ENCODE measurements at places on chromosomes 3 and 15.

- DNase-seq, result no peak
Measured at GRCh38 chr15:79463043-79463780, 31.1 kb downstream of the MINAR1 start.

- no peak for DNase-seq
Measured at GRCh38 chr3:142912402-142913172, 23.7 kb upstream of the PCOLCE2 start.

DNA sequence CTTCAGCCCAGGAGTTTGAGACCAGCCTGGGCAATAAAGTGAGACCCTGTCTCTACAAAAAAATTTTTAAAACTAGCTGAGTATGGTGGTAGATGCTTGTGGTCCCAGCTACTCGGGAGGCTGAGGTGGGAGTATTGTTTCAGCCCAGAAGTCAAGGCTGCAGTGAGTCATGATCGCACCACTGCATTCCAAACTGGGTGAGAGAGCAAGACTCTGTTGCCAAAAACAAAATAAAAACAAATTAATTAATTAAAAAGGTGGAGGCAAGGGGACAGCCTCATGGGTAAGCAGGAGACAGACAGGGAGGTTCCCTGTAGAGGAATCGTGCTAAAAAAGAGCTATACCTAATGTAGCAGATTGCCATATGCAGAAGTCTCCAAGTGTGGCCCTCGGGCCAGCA, 12.6 kb downstream of the HAPLN3 start:
- no peak for DNase-seq

- no peak for DNase-seq
Measured at GRCh38 chr3:24493746-24494617, 668 bp downstream of the THRB start.

DNA sequence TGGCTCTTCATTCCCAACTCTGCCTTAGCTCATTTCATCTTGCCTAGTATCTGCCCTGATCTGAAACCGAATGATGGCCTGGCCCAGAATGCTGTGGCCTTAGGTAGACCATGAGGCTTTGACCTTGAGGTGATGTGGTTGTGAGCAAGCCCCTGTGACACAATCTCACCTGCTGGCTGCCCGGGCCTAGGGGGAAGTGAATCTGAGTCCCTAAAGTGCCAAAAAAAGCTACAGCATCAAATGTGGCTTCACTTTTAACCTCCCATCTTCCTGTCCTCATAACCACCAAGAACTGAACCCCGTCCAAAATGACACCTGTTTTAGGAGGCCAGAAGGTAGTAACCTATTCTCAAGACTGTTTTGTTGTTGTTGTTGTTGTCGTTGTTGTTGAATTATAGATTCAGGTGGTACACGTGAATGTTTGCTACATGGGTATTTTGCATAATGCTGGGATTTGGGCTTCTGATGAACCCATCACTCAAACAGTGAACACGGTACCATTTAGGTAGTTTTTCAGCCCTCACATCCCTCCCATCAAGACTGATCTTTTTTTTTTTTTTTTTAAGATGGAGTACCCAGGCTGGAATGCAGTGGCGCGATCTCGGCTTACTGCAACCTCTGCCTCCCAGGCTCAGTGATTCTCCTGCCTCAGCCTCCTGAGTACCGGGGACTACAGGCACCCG, 54.6 kb downstream of the MCCC1 start:
- no peak for DNase-seq

GRCh38 chr3:23921052-23921511, 4.2 kb downstream of the RPL15 start:
- no peak for DNase-seq

GRCh38 chr3:124315215-124316033, 323.5 kb upstream of the ROPN1 start:
- DNase-seq, result no peak

DNA sequence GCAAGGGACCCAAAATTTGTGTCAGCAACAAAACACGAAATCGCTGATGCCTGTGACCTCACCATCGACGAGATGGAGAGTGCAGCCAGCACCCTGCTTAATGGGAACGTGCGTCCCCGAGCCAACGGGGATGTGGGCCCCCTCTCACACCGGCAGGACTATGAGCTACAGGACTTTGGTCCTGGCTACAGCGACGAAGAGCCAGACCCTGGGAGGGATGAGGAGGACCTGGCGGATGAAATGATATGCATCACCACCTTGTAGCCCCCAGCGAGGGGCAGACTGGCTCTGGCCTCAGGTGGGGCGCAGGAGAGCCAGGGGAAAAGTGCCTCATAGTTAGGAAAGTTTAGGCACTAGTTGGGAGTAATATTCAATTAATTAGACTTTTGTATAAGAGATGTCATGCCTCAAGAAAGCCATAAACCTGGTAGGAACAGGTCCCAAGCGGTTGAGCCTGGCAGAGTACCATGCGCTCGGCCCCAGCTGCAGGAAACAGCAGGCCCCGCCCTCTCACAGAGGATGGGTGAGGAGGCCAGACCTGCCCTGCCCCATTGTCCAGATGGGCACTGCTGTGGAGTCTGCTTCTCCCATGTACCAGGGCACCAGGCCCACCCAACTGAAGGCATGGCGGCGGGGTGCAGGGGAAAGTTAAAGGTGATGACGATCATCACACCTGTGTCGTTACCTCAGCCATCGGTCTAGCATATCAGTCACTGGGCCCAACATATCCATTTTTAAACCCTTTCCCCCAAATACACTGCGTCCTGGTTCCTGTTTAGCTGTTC, 34.9 kb downstream of the CHDH start:
- no peak for DNase-seq

DNA sequence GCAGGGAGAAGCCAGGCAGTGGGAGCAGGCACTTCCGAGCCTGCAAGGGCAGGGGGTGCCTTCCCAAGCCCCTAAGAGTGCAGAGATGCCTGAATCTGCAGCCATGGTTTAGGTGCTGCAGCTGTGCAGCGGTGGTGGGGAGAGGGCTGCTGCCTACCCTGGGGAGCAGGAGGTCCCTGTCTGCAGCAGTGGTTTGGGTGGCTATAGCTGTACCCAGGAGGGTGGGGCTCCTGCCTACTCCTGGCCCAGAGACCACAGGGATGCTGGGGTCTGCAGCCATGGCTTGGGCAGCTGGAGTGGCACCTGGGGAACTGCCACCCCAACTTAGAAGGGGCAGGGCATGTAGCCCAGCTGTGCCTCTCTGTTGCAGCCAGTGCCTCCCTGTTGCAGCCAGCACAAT, 488.1 kb upstream of the THBS1 start:
- no peak for DNase-seq

- DNase-seq, result no peak
Measured at GRCh38 chr3:195900436-195901355, 7.7 kb downstream of the TNK2 start.

DNA sequence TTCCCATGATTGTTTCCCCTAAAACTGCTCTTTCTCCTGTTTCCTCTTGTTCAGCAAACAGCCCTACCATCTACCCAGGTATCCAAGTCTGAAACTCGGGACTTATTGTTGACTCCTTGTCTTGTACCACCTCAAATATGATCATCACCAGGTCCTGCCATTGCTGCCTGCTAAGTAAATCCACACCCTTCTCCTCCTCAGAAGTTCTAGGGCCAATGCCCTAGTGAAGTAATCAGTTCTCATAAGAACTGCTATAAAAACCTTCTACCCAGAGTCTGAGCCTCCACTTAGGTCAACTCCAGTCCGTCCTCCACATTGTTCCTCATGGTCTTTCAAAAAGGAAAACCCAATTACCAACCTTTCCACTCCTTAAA, 77.0 kb upstream of the IL12A start:
- no peak for DNase-seq

GRCh38 chr3:193095366-193095765, 145.7 kb upstream of the PLAAT1 start:
- DNase-seq, result no peak

DNA sequence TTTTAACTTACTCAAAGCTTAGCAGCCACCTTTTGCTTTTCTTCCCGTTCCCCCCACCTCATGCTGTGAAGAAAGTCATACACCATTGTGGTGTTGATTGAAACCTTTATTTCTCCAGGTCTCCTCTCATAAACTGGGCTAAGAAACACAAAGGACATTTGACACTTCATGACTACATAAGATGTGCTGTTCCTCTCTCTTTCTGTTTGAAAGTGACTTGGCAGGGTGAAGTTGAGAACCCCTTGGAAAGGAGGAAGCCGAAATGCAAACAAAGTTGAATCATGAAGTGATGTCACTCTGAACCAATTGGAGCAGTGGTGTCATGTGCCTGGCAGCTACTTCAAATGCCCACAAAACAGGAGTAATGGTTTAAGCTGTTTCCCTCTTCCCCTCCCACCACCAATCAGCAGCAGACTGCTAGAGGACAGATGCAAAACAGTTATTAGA, 174.7 kb downstream of the IGF1R start:
- DNase-seq, result no peak

- no peak for DNase-seq
Measured at GRCh38 chr3:183455089-183455488, 26.7 kb upstream of the MCF2L2 start.

- DNase-seq, result no peak
Measured at GRCh38 chr3:115518100-115518852, 105.0 kb upstream of the GAP43 start.

DNA sequence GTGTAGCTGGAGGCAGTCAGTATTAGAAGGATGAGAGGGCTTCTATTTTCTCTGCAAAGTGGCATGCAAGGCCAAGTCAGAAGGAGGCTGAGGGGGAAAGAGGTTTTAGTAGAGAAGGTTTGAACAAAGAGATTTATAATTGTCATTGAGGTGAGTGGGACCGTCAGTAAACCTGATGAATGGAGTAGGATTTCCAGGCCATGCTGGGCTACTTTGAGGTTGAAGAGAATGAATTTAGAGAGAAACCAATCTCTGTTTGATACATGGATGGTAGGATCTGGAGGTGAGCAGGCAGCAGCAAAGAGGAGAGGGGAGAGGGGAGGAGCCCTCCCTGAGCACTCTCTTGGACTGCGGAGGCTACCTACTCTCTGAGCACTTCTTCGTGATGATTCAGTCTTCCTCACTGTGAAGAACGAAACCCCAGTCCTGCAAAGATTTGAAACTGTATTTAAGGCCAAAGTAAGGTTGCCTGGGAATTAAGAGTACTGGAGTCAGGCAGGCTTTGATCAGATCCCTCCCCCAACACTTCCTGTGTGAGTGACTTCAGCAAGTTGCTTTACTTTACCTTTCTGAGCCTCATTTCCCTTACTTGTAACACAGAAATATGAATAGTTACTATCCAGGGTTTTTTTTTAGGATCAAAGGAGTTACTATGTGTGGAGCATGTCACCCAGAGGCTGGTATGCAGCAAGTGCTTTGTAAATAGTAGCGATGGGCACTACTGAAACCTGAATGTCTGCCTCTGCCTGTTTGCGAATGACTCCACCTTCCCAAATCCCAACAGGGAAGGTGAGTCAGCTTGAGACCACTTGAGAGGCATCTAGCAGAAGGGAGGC, 75.8 kb downstream of the RPL39L start:
- DNase-seq, result no peak

DNA sequence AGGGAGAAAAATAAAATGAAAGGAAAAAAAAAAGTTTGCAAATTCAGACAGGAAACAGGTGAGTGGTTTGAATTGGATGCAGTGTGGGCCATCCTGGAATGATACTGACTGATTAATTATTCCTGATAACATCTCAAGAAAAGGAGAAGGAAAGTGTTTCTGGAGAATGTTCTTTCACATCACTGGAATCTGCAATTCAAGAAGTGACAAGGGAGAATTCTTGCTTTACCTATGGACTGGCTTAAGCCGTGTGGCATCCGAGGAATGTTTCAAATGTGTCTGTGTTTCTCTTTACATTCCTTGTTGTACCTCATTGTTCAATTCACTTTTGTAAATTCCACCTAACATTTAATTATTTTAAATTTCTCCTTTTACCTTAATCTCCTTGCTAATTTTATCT, 465.0 kb downstream of the EPHB1 start:
- DNase-seq, result no peak

- no peak for DNase-seq
Measured at GRCh38 chr3:20079621-20080020, 39.4 kb downstream of the KAT2B start.

DNA sequence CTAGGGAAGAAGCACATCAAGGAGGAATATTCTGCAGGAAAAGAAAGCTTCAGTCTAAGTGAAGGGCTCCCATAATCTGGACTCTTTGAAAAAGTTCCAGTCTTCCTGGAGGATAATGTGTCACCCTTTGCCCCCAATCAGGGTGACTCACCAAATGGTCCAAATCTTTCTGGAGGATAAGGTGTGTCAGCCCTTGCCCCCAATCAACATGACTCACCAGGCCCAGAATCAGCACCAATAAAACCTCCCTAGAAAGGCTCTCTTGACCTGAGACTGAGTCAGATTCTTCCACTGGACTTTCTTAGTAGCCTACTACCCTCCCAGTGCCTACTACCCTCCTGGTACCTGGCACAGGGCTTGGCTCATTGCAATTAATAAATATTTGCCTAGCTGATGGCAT, 9.5 kb upstream of the ARL14 start:
- DNase-seq, result no peak

- no peak for DNase-seq
Measured at GRCh38 chr3:56590814-56591213, 33.8 kb downstream of the CCDC66 start.

- no peak for DNase-seq
Measured at GRCh38 chr3:24367664-24368264, 126.9 kb downstream of the THRB start.

GRCh38 chr3:124396339-124396950, 333.8 kb upstream of the UMPS start:
- no peak for DNase-seq

DNA sequence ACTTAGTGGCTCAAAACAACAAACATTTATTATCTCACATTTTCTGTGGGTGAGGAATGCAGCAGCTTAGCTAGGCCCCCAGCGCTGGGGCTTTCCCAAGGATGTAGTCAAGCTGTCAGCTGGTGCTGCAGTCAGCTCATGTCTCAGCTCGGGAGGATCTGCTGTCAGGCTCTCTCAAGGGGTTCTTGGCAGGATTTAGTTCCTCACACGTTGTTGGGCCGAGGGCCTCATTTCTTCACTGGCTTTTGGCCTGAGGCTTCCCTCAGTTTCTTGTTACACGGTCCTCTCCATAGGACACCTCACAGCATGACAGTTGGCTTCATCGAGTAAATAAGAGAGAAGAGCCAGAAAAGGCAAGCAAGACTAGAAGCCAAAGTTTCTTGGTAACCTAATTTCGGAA, 13.7 kb upstream of the U2SURP start:
- DNase-seq, result no peak

DNA sequence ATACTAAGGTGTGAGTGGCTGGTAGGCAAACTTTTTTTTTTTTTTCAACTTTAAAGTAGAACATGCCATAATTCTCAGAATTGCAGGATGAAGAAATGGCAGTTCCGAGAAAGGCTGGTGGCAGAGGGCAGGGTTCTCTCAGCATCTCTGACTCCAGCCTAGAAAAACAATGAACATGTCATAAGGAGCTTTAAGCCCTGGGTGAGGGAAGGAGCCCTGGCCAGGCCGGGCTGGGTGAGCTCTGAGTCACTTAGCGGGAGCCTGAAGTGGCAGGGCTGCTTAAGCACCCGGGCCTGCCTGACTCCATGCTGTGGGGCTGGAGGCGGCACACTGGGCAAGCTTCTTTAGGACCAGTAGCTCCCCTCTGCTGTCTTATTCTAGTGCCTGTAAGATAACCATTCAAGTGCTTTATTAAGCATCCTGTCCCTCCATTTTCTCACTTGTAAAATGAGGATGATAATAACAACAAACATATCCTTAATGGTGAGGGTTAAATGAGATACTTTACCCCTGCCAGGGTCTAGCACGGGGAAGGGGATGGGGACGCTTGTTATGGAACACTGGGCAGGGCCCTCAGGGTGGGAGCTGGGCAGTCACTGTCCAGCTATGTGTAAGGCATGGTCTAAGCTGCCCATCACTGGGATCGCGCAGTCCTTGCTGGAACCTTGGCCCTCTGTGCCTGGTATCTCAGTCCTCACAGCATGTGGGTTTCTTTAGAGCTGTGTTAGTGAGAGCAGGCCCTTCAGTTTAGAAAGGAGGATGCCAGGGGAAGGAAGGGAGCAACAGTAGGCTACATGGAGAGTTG, 18.4 kb downstream of the SMAD6 start:
- no peak for DNase-seq

GRCh38 chr15:25268166-25268565, 170.7 kb downstream of the UBE3A start:
- DNase-seq, result no peak

All from stimulated activated CD8-positive, alpha-beta memory T cell treated with anti-CD3 and anti-CD28 coated beads, Interleukin-4, amount 100 ng/mL, for 1 hour (primary cell).